Nucleus accumbens (tissue), 56 donors: ENCODE measurements at places on chromosomes 13 and 19.
A peak's percentile ranks its signal among the peaks of the same experiment; 100 is the strongest.

- no peak for DNase-seq
Measured at GRCh38 chr19:58569943-58570670, 3.0 kb downstream of the MZF1 start.

DNA sequence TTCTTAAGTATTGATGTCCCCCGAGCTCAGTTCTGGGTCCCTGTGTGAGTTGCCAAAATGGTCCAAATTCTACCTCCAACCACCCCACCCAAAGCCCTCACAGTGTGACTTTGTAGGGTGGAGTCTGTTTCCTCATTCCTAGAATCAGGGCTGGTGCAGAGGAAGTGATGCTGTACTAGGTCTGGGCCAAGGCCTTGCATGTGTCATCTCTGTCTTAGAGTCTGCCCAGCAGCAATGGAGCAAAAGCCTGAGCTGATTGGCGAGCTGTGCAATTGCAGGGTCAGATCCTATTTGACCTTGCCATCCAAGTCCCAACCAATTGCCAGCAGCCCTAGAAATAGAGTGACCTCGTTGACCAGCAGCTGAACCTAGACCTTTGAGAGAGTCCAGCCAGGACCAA is 97.0 kb upstream of the ANKRD10 start:
- DNase-seq = no peak

DNA sequence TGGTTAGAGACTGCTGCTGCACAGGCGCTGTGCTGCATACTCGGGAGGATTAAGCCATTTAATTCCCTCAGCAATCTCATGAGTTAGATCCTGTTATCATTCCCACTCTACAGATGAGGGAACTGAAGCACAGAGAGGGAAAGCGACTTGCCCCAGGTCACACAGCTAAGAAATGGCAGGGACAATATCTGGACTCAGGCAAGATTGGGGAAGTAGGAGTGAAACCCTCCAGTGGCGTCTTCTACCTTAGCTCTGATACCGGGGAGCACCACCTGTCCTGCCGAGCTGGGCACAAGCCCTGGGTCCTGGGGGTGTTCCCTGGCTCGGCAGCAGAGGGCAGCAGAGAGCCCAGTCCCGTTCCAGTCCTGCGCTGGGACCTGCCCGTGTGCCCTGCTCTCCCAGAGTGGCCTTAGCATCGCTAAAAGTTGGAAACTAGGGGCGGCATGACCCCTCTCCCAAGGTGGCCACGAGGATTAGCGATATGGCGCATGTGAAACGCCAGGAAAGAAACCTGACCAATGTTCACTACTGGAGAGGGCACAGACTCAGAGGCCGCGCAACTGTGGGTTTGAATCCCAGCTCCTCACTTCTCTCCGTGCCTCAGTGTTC is 20.5 kb downstream of the CYTH2 start:
- peak; percentile 34 for DNase-seq

DNA sequence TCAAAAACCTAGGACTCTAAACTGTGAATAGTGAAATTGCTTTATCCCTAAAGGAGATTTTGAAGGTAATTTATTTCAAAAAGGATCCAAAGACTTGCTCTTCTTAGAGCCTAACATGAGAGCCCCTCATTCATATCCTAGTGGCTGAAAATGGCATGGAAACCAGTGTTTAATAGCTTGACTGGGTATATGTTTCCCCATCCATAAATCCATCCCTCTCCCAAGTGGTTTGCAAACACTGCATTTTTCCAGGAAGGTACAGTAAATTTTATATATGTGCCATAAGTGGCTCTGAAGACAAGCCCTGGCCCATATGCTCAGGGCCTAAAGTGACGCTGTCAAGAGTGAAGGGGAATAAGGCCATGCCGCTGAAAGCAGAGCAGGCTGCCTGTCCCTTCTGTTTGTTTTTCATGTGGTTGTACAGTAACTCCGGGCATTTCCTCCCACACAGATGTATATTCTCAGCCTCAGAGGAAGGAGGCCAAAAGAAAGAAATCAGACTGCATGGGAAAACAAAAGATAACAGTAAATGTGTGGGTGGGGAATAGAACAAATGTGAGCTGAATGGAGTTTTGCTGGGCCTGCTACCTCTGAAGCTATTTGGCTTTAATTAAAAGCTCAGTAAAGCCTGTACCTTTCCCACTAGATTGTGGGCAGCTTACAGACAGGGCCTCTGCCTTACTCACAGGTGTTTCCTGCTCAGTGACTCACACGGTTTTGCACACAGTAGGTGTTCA is 181.9 kb downstream of the PCDH9 start:
- no peak for DNase-seq

DNA sequence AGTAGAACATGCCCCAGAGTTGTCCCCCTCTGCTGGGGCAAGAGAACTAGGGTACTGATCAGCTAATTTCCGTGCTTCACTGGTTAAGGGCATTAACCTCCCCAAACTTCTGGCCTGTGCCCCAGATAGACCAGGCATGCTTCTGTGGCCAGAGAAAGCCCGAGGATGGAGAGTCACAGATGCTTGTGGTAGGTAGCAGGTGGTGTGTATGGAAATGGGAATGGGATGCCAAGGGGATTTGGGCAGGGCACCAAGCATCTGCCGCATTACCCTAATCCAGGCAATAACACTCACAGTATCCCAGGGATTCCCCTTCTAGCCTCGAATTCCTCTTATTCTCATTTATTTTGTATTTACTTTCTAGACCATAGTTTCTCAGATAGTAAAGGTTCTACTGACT is 124.8 kb upstream of the KLF12 start:
- DNase-seq = no peak
